ENCODE measurements at places on chromosomes 16 and 17.

GRCh38 chr17:19752216-19753050 is 4.3 kb upstream of the ALDH3A1 start:
- DNase-seq, result no peak

GRCh38 chr17:60358606-60359225 is 33.2 kb downstream of the USP32 start:
- no peak for DNase-seq

DNA sequence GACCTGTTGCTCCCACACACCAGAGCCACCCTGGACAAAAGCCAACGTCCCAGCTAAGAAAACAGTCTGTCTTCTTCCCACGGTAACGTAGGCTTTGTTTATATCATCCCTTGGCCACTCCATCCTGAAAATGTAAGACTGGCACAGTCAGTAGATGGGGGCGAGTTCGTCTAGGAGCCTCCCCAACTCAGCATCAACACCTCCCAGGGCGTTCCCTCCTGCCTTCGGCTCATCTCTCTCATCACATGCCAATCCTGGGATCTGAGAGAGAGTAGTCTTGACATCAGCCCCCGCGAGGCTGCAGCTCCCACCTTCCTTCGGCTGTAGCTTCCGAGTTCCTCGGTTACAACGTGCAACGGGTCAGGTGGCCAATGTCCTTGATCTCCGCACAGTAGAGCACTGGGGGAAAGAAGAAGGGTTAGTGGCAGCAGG is 894 bp downstream of the RNF227 start:
- DNase-seq, result no peak

- DNase-seq, result no peak
These were observed 77.2 kb downstream of the AATF start for GRCh38 chr17:37025847-37026530.

DNA sequence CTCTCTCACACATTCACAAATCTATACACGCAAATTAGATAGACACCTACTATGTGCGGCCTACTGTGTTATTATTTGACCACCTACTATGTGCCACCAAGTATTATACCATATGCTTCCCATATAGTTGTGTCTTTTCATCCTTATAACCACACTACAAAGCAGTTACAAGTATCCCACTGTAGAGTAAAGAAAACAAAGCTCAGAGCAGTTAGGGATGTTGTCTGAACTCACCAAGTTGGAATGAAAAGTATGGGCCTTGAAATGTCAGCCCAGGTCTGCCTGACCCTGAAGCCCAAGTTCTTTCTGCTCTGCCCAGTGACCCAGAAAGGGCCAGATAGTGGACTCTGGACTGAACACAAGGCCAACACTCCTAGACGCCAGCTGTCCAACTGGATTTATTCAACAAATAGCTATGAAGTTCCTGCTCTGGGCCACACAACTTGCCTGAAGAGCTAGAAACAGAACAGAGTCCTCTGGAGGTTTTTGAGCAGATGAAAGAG is 8.5 kb downstream of the KRT37 start:
- DNase-seq, result no peak

DNA sequence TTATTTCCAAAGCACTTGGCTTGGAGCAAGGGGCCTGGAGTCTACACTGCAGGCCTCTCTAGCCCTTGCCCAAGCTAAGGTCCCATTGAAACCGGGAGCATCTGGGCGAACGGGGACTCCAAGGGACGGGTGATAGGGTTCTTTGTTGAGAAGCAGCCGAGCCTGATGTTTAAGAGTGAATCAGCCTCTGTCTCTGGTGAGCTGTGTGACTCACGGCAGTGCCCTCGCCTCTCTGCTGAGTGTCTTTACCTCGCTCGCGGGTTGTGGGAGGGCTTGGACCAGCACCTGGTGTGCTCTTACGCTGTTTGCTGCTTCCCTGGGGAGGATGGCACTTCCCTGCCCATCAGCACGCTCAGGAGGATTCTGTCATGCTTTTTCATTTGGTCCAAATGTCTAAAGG is 1.3 kb downstream of the HGS start:
- no peak for DNase-seq

DNA sequence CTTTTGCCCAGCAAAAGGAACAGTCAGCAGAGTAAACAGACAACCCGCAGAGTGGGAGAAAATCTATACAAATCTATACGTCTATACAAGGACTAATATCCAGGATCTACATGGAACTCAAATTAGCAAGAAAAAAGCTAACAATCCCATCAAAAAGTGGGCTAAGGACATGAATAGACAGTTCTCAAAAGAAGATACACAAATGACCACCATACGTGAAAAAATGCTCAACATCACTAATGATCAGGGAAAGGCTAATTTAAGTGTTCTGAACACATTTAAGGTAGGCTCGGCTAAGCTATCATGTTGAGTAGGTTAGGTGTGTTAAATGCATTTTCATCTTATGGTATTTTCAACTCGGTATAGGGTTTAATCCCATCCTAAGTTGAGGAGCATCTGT is 598.0 kb downstream of the WWOX start:
- DNase-seq, result no peak

GRCh38 chr16:67860589-67861398 is 12.1 kb upstream of the EDC4 start:
- DNase-seq, result no peak

All from NCI-H1105 treated with DMSO at 0.1 percent for 48 hours (cell line).